ENCODE measurements at places on chromosomes 5 and 9.

DNA sequence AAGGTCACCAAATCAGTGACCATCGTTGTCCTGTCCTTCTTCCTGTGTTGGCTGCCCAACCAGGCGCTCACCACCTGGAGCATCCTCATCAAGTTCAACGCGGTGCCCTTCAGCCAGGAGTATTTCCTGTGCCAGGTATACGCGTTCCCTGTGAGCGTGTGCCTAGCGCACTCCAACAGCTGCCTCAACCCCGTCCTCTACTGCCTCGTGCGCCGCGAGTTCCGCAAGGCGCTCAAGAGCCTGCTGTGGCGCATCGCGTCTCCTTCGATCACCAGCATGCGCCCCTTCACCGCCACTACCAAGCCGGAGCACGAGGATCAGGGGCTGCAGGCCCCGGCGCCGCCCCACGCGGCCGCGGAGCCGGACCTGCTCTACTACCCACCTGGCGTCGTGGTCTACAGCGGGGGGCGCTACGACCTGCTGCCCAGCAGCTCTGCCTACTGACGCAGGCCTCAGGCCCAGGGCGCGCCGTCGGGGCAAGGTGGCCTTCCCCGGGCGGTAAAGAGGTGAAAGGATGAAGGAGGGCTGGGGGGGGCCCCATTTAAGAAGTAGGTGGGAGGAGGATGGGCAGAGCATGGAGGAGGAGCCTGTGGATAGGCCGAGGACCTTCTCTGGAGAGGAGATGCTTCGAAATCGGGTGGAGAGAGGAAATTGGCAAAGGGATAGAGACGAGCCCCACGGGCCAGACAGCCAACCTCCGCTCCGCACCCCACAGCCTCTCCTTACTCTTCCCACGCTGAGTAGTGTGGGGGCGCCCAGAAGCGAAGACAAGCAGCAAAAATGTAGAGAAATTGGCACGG is 1.7 kb downstream of the RXFP3 start:
- no peak for DNase-seq

GRCh38 chr9:34459941-34460340 is 1.3 kb downstream of the DNAI1 start:
- no peak for DNase-seq

DNA sequence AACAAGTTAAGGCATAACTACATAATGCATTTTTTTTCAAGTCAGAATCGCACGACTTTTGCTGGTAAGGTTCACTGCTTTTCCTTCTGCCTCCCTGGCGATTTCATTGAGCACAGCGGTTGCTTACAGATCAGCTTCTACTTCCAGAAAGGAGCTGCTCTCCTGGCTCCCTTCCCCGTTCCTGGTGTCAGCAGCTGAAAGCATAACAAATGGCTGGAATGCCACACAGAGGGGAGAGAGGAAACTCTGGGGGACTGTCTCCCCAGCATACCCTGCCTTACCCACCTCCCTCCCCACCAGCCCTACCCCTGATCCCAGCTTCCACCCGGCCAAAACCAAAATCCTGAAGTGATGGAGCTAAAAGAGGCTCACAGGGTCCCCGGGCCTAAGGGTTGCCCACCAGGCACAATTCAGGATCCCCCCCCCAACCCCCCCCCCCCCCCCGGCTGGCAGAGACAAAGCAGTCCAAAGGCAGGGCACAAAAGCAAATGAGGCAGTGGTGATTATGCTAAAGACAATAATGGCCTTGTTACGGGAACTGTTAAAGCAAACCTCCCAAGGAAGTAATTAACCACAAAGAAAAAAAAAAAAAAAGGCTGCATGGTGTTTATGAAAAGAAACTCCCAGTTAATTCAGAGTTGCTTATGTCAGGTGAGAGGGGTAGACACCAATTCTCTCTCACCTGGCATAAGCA is 126.1 kb upstream of the WWC1 start:
- DNase-seq = no peak

- no peak for DNase-seq
Observed at GRCh38 chr5:104018299-104018698, 455.7 kb upstream of the NUDT12 start.

DNA sequence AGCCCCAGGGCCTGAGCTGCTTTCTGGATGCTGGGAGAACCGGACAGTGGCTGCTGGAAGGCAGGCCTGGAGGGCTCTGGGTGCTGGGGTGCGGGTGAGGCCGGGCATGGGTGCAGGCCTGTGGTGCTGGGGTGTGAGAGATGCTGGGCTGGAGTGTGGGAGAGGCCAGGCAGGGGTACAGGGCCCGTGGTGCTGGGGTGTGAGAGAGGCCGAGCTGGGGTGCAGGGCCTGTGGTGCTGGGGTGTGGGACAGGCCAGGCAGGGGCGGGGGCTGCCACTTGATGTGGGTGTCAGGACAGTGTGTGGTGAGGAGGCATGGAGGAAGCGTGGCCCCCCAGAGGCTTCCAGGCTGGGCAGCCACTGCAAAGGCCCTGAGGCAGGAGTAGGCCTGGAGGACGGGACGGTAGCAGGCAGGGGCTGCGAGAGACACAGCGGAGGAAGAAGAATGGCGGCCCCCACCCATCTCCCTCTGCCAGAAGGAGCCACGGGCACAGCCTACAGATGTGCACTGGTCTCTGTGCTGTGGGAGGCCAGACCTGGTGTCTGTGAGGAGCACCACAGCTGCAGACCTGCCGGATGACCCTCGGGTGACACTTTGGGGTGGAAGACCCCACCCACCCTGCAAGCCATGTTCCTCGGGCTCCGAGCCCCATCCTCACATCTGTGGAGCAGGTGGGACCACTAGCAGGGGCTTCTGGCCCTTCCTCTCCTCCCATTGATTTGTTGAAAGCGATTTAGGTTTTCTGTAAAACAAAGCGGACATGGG is 9.3 kb downstream of the NKD2 start:
- no peak for DNase-seq

- peak; percentile 41 for DNase-seq
Observed at GRCh38 chr5:154945695-154946301, 4.9 kb downstream of the MRPL22 start.

GRCh38 chr5:160339406-160340130 is 27.2 kb upstream of the CCNJL start:
- DNase-seq = no peak

DNA sequence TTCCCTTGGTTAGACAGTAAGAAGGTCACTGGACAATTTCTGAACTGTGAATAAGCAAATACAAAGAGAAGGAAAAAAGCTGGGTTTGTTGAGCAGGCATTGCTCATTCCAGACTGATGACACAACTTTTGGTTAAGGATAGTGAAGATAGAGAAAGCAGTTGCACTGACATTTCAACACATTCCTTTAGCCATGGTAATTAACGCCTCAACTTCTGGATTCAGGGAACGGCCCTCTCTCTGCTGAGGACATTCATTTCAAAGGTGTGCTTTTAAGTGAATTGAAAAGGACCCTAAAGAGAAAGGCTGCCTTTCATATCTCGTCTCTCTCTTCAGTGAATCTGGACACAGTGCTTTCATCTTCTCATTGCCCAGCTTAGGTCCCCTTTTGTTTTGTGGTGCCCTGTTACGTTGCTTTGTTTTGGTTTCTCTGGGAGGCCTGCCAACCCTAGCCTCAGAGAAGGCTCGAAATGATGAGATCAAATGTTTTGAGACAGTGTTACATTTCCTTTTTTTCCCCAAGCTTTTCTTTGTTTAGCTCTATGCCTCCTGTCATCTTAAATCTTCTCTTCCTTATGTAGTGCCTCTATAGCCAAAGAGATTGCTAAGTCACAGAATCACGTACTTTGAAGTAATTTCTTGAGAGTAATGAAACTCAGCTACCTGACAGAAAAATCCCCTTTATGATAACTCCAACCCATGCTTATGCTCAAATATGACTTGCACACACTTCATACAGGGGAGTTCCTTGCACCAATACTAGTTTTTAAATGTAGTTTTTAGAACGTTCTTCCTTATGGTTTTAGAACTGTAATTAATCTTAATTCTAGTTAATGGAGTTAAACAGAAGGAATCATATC is 94.4 kb upstream of the IFNE start:
- DNase-seq = no peak

- no peak for DNase-seq
Observed at GRCh38 chr5:57452885-57453284, 29.7 kb downstream of the ACTBL2 start.

DNA sequence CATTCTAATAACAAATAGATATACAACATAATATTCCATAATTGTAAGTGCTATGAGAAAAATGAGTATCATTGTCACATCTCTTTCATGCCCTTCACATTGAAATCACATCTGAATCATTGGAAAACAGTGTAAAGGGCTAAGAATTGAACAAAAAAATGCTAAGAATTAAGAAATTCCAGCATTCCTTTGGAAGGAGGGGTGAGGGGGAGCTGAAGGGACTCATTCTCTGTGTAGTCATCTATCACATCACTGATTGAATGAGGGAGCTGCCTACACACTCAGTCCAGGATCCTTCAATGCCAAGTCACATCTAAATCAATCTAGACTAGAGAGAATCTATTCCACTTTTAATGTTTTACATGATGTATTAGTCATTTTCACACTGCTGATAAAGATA is 286.6 kb downstream of the DTWD2 start:
- no peak for DNase-seq

DNA sequence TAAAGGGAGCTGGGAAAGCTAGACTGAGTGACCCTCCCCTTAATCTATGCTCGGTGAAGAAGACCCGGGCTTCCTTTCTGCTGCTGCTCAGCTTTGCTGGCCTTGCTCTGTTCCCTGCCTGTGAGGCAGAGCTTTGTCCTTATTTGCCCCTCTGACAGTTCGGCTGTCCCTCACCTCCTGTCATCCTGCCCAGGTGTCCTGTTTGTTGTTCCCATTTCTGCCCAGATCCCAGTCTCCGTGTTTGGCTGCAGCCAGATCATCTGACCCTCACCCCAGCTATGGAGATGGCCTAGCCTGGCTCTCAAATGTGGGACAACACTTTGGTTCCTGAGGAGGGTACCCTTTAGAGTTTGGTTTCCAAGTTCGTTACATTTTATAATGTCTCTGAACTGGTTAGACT is 20.2 kb downstream of the OTULIN start:
- DNase-seq = no peak

DNA sequence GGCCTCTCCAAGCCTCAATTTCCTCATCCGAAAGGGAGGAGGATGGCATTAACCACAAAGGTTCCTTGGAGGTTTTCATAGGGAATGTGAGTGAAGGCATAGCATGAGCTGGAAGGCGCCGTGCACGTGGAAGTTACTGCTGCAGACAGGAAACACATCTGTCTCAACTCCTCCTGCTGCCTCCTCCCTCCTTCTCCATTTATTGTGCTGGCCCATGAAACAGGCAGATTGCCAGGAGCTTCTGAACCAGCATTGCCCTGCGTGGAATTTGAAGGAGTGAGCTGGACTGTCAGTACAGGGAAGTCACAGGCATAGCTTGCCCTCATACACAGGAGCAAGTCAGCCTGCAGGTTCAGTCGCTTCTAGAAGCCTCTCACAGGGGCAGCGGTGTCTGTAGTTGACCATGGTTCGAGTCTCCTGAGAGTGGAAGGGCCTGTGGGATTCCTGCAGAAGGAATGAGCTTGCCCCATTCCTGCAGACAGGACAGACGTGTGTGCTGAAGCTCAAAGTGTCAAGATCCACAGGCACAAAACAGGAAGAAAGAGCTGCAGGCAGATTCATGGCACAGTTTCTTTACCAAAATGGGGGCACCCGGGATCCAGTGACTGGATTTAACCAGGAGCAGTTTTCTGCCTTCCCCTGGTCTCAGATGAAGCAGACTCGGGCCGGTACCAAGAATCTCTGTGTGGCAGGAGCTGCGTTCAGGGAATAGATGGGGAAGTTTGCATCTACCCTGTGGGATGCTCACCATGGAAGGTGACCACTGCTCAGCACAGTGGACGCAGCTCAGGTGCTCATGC is 48.7 kb upstream of the CTSL start:
- DNase-seq = no peak

DNA sequence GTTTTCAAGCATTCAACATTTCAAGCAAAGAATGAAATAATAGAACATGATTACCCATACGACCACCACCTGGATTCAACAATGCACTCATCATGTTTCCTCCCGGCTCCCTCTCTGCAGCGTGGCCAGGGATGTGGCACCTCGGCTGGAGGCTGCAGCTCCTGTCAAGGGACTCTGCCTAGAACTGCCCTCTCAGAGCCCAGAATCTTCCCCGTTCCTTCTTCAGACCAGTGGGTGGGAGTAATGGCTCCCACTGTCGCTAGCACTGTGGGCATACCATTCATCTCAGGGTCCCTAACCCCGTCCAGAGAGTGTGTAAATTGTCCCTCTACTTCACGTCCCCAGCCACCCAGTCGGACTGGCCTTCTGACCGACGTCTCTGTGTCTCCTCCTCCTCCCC is 118.6 kb upstream of the COL5A1 start:
- DNase-seq = no peak
